ENCODE measurements at places on chromosomes 13 and 19.

- no peak for DNase-seq
Observed at GRCh38 chr19:38079926-38080380, 144.1 kb downstream of the DPF1 start.

- no peak for DNase-seq
Observed at GRCh38 chr19:31906111-31906871, 439.1 kb upstream of the ZNF507 start.

DNA sequence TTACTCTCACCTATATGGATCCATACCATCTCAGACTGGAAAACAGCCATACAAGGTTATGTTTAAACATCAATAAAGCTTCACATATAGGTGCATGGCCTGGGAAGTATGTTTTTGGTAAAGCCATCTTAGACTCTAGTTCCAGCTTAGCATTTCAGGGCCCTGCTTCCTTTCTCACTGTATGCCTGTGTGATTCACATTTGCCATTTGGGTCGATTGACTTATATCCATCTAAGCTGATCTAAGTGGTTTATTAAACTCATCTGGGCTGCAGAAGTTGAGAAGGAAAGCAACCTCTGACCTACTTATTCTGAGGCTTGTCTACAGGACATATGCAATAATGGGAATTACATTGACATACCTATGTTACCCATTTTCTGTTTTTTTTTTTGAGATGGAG is 33.5 kb downstream of the ZNF506 start:
- DNase-seq, result no peak

DNA sequence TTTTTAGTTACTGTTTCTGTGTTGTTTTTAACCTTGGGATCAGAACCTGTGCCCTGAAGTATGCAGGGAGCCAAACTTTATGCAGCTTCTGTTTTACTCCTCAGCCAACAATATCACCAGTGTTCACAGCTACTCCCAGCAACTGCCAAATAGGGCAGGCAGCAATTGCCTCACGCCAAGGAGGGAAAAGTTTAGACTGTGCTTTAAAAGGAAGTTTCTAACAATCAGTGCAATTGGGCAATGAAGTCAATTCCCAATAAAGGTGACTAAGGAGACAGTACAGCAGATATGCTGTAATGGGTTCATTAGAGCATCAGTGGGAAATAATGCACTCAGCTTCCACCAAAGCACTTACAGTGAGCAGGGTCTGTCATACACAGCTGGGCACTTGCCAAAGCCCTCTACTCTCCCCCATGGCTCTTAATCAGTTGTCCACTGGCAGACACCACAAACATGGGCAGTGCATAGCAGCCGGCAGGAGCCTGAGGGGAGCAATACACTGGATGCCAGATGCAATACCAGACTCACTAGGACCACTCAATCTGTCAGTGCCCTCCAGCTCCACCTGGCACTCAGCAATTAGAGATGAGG is 19.3 kb downstream of the ENOX1 start:
- peak; percentile 62 for DNase-seq

DNA sequence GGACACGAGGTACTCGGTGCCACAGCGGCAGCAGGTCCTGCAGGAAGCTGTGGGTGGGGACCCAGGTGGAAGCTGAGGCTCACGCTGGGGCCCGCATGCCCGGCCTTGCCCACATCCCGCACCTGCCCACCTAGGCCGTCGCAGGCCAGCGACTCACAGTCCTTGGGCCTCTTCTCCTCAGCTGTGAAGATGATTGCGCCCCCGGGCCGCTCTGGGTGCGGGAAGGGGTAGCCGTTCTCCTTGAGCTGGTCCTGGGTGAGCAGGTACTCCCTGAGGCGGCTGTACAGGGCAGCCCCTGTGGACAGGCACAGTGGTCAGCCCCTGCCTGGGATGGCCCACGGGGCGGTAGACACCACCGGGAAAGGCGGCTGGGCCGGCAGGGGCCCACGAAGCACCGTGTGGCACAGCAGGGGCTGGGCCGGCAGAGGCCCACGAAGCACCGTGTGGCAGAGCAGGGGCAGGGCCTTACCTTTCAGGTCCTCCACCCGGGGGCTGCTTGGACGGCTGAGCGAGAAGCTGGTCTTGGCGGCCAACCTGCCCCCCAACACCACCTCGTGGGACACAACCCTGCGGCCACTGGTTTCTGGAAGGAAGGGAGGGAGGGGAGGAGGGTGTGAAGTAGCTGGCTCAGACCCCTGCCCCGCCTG is 6.6 kb upstream of the ATP8B3 start:
- DNase-seq, result peak; percentile 13

GRCh38 chr19:48169939-48170803 is at the start of the genes LIG1 and ZSWIM9:
Gene LIG1, minus strand, starts transcription at chr19:48170344. Its CDS starts 4,778 bp downstream, at chr19:48165566.
Gene ZSWIM9, plus strand, starts transcription at chr19:48170680. Its CDS starts 1,123 bp downstream, at chr19:48171803.
- peak; percentile 95 for DNase-seq

DNA sequence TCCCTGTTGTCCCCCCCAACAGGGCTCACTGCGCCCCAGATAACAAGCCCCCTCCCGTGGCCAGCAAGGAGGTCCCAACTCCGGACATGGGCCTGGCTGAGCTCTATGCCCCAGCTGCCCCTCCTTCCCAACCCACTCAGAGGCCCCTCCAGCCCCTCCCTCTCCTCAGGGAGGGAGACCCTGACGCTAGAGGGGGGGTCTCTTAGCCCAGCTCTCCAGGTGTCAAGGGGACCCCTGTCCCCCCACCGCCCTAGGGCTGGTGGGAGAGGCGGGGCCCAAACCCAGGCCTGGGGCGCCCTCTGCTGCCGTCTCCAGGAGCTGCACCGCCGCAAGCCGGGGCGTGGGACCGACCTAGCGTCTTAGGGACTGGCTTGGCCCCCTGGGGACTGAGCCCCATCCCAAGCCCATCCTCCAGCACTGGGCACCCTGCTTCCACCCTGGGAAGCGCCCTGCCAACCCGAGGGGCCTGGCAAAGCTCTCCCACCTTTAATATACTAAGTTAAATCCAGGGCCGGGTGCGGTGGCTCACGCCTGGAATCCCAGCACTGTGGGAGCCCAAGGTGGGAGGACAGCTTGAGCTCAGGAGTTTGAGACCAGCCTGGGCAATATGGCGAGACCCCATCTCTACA is 1.4 kb downstream of the GRIN3B start:
- peak; percentile 83 for DNase-seq

- no peak for DNase-seq
Observed at GRCh38 chr19:23802290-23802689, 43.6 kb upstream of the ZNF681 start.

GRCh38 chr13:97344265-97345175 is 89.4 kb upstream of the RAP2A start:
- peak; percentile 56 for DNase-seq

DNA sequence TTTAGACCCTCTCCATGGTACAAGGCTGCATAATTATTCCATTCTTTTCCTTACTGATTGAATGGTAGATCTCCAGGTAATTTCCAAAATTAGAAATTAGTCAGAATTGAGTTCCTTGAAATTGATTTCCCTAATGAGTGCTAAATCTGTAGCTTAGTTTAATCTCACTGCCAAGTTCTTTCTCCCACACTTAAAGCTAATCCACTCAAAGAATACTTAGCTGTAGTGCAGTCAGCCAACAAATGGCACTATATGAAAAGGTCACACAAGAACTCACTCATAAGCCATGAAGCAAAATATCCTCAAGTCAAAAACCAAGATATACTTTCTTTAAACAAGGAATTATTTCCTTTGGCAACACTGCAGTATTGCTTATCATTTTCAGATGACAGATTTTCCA is 62.0 kb downstream of the XPO4 start:
- DNase-seq, result no peak

DNA sequence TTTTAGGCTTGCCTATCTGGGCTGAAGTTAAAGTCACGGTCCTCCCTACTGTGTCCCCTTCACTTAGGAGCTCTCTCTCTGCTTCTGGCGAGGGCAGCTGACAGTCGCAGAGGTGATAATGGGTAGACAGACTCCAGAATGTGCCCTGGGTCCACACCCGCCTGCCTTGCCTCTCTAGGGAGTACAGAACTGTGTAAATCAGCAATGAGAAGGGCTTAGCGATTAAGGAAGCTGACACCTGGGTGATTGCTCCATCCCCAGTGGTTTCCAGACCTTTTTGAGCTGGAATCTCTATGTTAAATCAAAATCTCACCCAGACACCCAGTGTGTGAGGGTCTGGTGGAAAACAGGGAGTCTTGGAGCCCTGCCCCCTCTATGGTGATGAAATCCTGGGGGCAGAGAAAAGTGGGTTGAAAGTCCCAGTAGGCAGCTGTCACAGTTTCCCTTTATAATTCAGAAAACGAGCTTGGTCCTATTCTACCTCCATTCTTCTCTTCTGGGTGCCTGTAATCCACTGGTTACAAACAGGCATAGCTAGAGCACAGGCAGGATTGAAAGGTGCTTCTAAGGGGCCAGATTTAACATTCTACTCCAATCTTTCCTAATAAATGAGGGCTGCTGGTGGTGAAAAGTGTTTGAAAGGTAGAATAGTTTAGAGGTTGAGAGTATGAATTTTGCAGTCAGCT is 46.9 kb downstream of the OLFM4 start:
- no peak for DNase-seq
